ENCODE measurements at places on chromosomes 7 and 10.

GRCh38 chr10:76440426-76440825 lies 1009.0 kb downstream of the LRMDA start:
- no peak for DNase-seq

- no peak for DNase-seq
These were observed 38.1 kb downstream of the RTKN2 start for GRCh38 chr10:62230344-62231121.

GRCh38 chr10:86596266-86596665 lies 58.1 kb upstream of the OPN4 start:
- no peak for DNase-seq

GRCh38 chr10:74763934-74764591 lies 62.3 kb upstream of the KAT6B start:
- DNase-seq, result no peak
